Activated naive CD4-positive, alpha-beta T cell (primary cell): ENCODE measurements at places on chromosomes 6 and 20.

- no peak for DNase-seq
These were observed 62.7 kb downstream of the PLCB1 start for GRCh38 chr20:8194721-8195120.

GRCh38 chr6:89432875-89433251, at the start of gene ANKRD6:
Gene ANKRD6 (plus strand): TSS chr6:89433152. CDS start chr6:89566977, 133,825 bp downstream.
- peak; percentile 62 for DNase-seq

- no peak for DNase-seq
These were observed 20.9 kb downstream of the VPS52 start for GRCh38 chr6:33250731-33251130.

DNA sequence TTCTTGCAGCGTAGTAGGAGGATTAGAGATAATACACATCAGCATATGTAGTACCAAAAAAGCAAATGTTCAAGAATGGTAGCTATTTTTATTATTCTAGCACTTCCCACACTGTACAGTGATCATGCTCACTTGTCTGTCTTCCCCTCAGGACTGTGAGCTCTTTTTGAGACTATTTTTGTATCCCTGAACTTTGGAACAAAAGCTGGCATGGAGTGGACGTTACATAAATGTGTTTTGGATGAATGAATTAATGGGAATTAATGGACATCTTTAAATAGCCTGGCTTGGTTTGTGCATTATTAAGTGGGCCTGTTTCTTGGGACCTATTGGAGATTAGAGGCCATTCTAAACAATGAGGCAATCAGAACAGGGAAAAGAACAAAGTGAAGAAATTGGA, 243.7 kb downstream of the CD83 start:
- no peak for DNase-seq

- no peak for DNase-seq
These were observed 89.3 kb upstream of the ZNFX1 start for GRCh38 chr20:49367113-49367512.

GRCh38 chr6:81909162-81909561, 156.7 kb upstream of the TENT5A start:
- DNase-seq, result no peak

DNA sequence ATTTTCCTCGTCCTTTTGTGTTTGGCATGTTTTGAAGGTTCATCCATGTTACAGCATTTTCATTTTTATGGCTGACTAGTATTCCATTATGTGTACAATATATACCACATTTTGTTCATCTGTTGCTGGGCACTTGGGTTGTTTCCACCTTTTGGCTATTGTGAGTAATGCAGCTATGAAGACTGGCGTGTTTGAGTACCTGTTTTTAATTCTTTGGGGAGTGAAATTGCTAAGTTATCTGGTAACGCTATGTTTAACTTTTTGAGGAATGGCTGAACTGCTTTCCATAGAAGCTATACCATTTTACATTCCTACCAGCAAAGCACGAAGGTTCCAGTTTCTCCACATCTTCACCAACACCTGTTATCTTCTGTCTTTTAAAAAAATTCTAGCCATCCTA, 37.0 kb upstream of the MYL9 start:
- no peak for DNase-seq

DNA sequence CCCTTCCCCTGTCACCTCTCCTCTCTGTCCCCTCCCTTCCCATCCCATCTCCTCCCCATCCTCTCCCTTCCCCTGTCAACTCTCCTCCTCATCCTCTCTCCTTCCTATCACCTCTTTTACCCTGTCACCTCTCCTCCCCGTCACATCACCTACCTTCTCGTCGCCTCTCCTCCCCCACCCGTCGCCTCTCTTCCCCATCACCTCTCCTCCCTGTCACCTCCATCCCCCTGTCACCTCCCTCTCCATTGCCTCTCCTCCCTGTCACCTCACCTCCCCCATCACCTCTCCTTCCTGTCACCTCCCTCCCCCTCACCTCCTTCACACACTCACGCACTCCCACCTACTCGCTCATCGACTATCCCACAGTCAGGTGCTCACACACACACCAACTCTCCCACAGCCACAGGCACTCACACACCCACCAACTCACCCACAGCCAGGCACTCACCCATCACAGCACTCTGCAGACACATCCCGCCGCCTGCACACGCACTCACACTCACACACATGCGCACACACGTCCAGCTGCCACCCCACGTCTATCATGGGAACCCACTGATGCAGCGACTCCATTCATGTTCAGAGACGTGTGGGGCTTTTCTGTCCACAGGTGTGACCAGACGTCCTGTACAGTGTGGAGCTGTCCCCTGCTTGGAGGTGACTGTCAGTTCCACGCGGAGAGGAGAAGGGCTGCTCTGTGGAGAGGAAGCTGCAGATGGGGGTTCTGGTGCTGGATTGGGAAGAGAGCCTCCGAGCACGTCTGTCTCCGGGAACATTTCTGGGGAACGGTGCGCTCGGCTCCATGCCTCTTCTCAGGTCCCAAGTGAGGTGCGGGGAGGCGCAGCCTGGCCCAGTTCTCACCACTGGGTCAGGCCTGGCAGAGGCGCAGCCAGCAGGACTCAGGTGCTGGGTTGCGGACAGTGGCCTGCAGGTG, 184.3 kb downstream of the TTLL2 start:
- no peak for DNase-seq

DNA sequence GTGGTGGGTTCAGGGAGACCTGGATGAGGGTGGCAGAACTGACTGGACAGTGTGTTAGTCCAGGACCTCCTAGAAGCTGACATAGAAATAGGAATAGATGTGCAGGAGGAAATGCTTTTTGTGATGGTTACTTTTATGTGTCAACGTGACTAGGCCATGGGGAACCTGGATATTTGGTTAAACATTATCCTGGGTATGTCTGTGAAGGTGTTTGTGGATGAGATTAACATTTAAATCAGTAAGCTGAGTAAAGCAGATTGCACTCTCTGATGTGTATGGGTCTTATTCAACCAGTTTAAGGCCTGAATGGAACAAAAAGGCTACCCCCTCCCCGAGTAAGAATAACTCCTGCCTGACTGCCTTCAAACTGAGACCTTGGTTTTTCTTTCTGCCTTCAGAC, 219.3 kb downstream of the DHX35 start:
- DNase-seq, result no peak
